ENCODE measurements at places on chromosomes 1 and 21.

- no peak for DNase-seq
Measured at GRCh38 chr1:161866241-161866640, 100.1 kb downstream of the ATF6 start.

DNA sequence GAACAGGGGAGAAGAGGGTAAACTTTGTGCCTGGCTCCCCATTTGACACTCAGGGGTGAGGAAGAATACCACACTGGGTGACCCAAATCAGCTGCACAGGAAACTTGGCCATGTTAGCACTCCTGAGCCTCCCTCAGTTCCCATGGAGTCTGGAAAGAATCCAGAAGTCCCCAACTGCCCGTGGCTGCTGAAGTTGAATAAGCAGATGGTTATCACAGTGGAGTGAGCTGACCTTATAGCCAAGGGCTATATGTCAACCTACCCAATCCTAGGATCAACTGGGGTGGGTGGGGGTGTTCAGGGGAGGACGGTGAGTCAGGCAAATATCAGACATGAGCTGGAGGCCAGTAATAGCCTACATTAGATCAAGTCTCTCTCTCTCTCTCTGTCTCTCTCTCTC is 20.4 kb downstream of the KCNH1 start:
- no peak for DNase-seq

GRCh38 chr21:43718872-43719747 is at the start of gene PDXK:
Gene PDXK, plus strand, starts transcription at chr21:43719129. Its CDS starts 166 bp downstream, at chr21:43719295.
- DNase-seq, result peak; percentile 73

GRCh38 chr1:159829273-159829634 is 2.6 kb downstream of the SLAMF8 start:
- DNase-seq, result no peak

DNA sequence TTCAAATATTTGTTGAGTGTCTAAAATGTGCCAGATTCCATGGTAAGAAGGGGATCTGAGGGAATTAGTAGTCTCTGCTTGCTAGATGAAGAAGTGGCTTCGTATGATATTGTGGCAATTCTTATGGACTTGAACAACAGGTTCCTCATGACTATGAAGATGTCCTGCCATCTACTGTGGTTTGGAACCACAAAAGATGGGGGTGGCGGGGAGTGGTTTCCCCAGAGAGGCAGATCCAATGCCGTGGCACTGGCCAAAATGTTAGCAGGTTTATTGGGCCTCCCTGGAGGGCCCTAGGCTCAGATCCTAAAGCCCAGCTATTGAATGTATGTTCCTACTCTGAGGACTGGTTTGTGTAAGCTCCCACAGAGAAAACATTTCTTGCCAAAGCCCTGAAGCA is 120.8 kb downstream of the RGS2 start:
- DNase-seq, result no peak

DNA sequence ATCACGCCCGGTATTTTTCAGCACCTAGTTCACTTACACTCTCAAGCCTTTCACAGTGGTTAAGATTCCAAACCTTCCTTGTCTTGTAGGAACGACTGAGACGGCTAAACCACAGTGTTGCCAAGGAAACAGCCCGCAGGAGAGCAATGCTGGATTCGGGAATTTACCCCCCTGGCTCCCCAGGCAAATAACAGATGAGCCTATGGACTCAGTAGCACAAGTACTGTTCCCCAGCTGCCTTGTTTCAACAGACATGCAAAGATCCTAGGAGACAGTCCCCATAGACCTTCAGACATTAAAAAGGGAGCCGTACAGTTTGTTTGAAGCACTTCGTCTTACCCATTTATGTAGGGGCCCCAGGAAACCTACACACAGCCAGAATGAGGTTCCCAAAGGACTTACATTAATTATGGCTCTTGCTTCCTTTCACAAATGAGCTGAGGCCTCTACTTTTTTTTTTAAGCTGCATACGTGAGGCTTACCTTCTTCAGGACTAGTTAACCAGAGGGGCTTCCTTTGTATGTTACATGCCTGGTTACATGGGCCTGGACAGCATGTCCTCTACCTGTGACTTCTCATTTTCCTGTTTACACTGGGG is 2.7 kb downstream of the SNAPIN start:
- no peak for DNase-seq

GRCh38 chr1:19773485-19773884 is 26.2 kb downstream of the TMCO4 start:
- DNase-seq, result no peak

Data from stimulated activated CD4-positive, alpha-beta T cell treated with anti-CD3 and anti-CD28 coated beads, Interleukin-1b, Interleukin-23, amount 100 ng/mL, for 48 hours (primary cell).